ENCODE measurements at places on chromosomes 1 and 21.

DNA sequence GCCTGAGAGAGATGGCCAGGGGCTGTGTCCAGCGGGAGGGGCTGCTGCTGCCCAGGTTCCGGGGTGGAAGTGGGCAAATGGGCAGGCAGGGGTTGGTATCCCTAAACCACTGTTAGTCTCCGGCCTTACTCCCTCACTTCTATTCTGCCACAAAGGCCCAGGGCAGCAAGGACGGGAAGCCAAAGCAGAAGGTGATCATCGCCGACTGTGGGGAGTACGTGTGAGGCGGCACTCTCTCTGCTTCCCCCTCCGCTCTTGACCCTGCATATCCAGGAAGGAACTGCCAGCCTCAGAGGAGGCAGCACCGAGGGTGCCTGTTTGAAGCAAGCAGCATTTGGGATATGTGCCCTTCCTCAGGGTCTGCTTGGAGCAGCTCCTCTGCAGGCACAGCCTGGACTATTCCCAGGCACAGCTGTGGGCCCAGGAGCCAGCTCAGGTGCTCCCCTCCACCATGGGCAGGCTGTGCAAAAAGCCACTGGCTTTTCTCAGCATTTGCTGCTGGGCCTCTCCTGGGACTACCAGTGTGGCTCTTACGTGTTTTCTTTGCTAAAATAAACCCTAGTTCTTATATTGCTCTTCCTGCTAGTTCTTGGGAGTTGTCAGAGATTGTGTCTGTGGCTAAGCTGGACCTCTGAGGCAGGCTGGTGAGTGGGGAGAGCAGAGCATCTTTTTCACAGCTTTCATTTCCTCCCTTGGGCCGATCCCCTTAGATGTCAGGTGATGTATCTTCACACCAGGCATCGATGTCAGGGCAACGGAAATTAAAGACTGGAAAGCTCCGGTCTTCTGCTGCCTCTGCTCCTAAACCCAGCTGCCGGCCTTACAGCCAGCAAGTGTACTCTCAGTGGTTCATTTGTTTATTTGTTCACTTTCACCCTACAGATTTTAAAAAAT lies 14.7 kb downstream of the PPIE start:
- H3K27me3 ChIP-seq: no peaks in the 10 kb centered on the region
- H3K36me3 ChIP-seq: peaks cover 63% of the 10 kb centered on the region
- no peak for DNase-seq
- H3K4me1 ChIP-seq: no peaks in the 10 kb centered on the region
- no peak overlapping the region for H3K4me3 ChIP-seq

DNA sequence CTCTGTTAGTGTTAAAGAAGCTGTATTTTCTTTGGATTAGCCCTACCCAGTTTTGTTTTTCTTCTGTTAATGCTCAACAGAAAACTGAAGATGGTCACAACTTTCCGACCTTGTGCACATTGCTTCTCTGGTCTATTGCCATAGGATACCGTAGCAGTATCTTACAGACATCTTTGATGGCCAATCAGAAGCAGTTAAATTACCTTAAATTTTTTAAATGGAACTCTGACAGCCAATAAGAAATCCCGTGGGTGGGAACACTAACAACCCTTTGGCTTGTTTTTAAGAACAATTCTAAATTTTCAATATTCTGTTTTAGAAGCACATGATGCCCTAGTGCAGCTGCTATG lies 17.2 kb downstream of the NFYC start:
- DNase-seq: no peak
- H3K4me1 ChIP-seq: peaks cover 57% of the 10 kb centered on the region
- peaks cover 9% of the 10 kb centered on the region for H3K36me3 ChIP-seq
- H3K27ac ChIP-seq: peak overlapping the region; percentile 99

DNA sequence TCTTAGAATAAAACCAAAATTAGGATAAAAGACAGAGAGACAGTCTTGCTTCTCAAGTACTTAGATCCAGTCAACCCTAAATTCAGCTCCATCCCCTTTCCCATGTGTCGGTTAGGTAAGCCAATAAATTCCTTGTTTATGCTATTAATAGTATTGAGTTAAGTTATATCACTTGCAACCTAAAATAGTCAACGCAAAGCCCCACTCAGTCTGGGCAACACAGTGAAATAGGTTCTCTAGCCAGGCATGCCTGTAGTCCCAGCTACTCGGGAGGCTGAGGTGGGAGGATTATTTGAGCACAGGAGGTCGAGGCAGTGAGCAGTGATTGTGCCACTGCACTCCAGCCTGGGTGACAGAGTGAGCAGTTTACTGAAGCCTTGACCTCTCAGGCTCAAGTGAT lies 14.6 kb downstream of the TAF13 start:
- peaks cover 26% of the 10 kb centered on the region for H3K36me3 ChIP-seq
- no peak overlapping the region for H3K4me3 ChIP-seq
- H3K4me1 ChIP-seq: no peaks in the 10 kb centered on the region
- no peaks in the 10 kb centered on the region for H3K27me3 ChIP-seq
- DNase-seq: no peak

DNA sequence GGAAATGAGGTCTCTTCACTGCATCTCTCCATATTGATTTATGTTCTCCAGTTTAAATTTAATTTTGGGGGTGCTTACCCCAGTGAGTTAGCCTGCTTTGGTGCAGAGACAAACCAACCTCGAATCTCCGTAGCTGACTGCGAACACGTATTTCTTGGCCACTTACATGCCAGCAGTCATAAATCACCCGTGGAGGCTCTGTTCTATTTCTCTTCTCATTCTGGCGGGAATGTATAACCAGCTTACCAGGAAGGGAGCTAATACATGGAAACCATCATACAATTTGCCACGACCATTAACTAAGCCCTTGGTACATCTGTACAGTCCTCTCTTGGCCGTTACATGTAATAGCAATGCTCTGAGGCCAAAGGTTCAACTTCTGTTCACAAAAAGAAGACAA lies 148.0 kb downstream of the PLA2G4A start:
- H3K36me3 ChIP-seq: no peaks in the 10 kb centered on the region
- no peak for DNase-seq
- H3K27ac ChIP-seq: no peak overlapping the region
- no peak overlapping the region for H3K4me3 ChIP-seq
- H3K4me1 ChIP-seq: peaks cover 7% of the 10 kb centered on the region

DNA sequence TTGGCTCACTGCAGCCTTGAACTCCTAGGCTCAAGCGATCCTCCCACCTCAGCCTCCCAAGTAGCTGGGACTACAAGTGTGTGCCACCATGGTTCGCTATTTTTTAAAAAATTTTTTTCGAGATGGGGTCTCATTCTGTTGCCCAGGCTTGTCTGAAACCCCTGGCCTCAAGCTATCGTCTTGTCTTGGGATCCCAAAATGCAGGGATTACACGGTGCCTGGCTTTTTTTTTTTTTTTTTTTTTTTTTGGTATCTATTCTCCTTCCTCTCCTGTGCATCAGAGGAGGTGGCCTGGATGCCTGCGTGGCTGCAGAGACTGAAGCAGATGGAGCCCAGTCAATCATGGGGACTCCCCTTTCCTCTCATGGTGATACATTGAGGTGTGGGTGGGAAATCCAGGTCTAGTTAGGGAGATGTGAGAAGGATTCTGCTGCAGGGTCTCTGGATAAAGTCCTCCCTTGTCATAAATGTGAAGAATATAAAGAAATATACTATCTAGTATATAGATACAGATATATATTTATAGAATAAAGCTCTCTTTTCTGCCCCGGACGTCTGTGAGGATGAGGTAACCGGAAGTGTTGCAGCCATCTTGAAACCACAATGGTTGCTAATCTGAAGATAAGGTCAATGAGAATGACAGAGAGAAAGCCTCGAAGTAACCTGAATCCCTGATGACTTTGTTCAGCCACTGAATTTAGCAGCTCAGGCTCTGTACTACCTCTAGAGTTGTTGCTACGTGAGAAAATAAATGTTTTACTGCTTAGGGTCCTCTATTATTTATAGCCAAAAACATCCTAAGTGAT lies 19.5 kb upstream of the RGSL1 start:
- no peaks in the 10 kb centered on the region for H3K4me1 ChIP-seq
- H3K4me3 ChIP-seq: no peak overlapping the region
- no peak overlapping the region for H3K27ac ChIP-seq

GRCh38 chr1:117642963-117643362 lies 37.1 kb downstream of the TENT5C start:
- DNase-seq: no peak
- no peaks in the 10 kb centered on the region for H3K4me1 ChIP-seq
- H3K36me3 ChIP-seq: no peaks in the 10 kb centered on the region
- H3K27ac ChIP-seq: no peak overlapping the region
- H3K27me3 ChIP-seq: no peaks in the 10 kb centered on the region

DNA sequence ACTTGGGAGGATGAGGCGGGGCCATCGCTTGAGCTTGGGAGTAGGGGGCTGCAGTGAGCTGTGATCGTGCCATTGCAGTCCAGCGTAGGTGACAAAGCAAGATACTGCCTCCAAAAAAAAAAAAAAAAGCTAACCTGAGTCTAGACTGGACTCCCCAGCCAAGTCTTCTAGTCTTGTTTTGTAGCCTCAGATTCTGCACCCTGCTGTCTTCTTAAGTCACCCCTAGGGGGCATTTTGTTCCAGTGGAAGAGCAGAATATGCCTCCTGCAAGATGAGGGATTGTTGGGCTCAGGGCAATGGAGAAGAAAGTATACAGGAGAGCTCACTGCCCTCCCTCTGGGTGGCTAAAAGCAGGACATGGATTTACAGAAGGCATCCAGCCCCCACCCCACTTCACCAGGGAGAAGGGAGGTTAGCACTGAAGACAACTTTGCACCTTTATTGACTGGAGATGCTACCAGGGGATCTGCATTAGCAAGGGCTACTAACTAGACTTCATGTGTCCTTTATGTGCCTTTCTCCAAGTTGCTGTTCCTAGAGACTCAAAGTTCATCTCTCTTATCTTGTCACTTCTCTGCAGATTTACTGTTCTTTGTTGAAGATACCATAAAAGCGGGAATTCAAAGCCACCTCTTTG lies 15.3 kb upstream of the RNF187 start:
- no peak overlapping the region for H3K27ac ChIP-seq
- no peaks in the 10 kb centered on the region for H3K36me3 ChIP-seq
- peaks cover 45% of the 10 kb centered on the region for H3K4me1 ChIP-seq
- DNase-seq: no peak
- no peak overlapping the region for H3K4me3 ChIP-seq

DNA sequence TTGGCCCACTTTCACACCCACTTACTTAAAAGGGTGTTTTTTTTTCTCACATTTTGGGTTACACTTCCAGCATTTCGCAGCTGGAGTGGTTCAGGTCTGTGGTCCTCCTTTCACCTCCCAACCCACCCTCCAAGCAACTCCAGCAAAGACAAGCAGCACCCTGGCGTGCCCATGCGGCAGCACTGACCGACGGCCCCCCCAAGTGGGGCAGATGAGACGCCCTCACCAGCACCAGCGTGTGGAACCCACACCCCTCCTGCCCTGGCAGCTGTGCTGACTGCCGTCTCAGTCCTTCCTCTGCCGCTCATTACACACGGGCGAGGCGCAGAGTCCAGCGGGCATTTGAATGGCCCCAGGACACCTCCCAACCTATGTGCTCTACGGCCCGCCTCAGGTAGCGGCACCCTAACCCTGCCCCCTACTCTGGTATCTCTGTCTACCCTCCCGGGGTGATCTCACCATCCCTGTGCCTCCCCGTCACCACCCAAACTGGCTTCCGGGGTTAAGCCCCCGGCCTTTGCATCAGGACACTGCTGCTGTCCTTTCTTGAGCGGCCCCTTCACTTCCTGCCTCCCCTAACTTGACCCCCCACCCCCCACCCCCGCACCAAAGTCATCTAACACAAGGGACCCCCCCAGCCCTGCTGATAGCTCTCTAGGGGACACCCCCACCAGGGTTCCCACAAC lies 10.9 kb downstream of the LSS start:
- no peak overlapping the region for H3K4me3 ChIP-seq
- no peaks in the 10 kb centered on the region for H3K4me1 ChIP-seq
- no peaks in the 10 kb centered on the region for H3K27me3 ChIP-seq
- H3K27ac ChIP-seq: peak overlapping the region; percentile 65
- no peak for DNase-seq

DNA sequence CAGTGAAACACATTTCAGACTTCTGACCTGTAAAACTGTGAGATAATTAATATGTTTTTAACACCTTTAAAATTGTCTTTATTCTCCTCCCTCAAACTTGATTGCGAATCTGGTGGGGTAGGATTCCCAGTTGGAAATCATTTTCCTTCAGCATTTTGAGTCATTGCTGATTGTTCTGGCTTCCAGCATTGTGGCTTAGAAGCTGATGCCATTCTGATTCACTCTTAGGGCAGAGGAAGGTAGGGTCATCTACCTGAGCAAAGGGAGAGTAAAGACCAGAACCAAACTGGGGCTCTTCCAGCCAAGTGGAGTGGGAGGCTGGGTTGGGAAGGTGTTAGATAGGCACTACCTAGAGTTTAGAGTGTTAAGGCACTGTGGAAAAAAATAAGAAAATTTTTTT lies 61.2 kb downstream of the MPZL1 start:
- no peaks in the 10 kb centered on the region for H3K27me3 ChIP-seq
- peaks cover 43% of the 10 kb centered on the region for H3K36me3 ChIP-seq
- H3K4me1 ChIP-seq: no peaks in the 10 kb centered on the region
- no peak overlapping the region for H3K4me3 ChIP-seq
- no peak overlapping the region for H3K27ac ChIP-seq
- DNase-seq: no peak

- no peaks in the 10 kb centered on the region for H3K36me3 ChIP-seq
- no peak for DNase-seq
- no peak overlapping the region for H3K27ac ChIP-seq
- H3K4me1 ChIP-seq: peaks cover 29% of the 10 kb centered on the region
- peaks cover 25% of the 10 kb centered on the region for H3K27me3 ChIP-seq
Measured at GRCh38 chr1:87689487-87689886, 360.8 kb downstream of the LMO4 start.

DNA sequence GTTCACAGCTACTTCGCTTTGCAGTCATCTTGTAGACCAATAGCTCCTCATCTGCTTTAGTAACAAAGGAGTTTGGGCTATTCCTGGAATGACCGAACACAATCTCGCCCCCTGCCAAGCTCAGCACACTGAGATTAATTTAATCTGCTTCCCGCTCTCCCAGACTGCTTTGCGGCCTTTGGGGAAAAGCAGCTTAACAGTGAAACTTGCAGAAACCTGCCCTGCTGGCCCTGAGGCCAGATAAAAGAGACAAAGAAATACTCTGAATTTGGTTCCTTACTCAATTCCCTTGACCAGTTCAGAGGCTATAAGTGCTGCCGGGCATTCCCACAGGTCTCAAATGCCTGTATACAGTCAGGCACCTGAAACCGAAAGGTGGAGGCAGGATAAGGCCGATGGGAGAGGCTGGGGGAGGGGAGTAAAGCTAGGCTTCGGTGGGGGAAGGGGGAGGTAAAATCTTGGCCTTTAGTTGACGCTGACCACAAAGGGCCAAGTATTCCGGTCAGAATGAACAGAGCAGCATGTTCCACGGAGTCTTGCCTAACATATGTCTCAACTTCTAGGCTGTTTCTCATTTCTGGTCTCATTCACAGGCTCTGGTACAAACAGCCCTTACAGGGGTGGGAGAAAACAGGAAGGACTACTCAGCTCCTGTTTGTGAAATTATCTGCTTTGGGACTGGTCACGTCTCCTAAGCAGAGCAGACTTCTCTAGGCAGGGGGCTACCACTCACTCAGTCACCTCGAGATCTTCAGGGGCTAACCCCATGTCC lies 17.7 kb upstream of the A3GALT2 start:
- H3K4me1 ChIP-seq: peaks cover 58% of the 10 kb centered on the region
- H3K27ac ChIP-seq: peak overlapping the region; percentile 5
- DNase-seq: no peak
- no peak overlapping the region for H3K4me3 ChIP-seq
- H3K36me3 ChIP-seq: no peaks in the 10 kb centered on the region
- peaks cover 55% of the 10 kb centered on the region for H3K27me3 ChIP-seq

All from WTC11 (cell line).